ENCODE measurements at places on chromosomes 2 and 18.

GRCh38 chr2:190904640-190905261 is 24.1 kb downstream of the GLS start:
- no peak for DNase-seq
- H3K27ac ChIP-seq: no peak overlapping the region
- H3K4me3 ChIP-seq: no peak overlapping the region
- H3K36me3 ChIP-seq: no peaks in the 10 kb centered on the region
- H3K27me3 ChIP-seq: no peaks in the 10 kb centered on the region
- no peaks in the 10 kb centered on the region for H3K4me1 ChIP-seq

GRCh38 chr2:239985356-239985755 is 39.8 kb downstream of the NDUFA10 start:
- DNase-seq: no peak
- H3K27ac ChIP-seq: no peak overlapping the region
- no peak overlapping the region for H3K4me3 ChIP-seq
- H3K36me3 ChIP-seq: no peaks in the 10 kb centered on the region
- no peaks in the 10 kb centered on the region for H3K4me1 ChIP-seq
- H3K27me3 ChIP-seq: no peaks in the 10 kb centered on the region

DNA sequence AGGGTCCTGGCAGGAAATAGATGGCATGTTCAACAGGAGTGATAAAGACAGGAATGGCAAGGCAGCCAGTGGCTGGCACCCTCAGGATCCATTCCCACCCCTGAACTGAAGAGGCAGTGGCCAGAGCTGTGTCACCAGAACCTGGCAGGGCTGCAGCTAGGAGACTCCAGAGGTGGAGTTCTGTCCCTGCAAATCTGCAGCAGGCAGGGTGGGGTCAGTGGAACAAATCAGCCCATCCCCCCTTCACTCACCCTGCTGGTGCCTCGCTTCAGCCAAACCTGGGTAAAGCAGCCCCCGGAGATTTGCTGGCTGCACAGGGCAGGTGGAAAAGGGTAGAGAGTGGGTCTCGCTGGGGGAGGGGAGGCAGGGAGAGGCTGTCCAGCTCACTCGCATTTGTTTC is 12.7 kb downstream of the INPP5D start:
- H3K27ac ChIP-seq: no peak overlapping the region
- peaks cover 23% of the 10 kb centered on the region for H3K4me1 ChIP-seq
- H3K4me3 ChIP-seq: no peak overlapping the region
- DNase-seq: no peak
- H3K36me3 ChIP-seq: no peaks in the 10 kb centered on the region

- no peaks in the 10 kb centered on the region for H3K36me3 ChIP-seq
- DNase-seq: no peak
- H3K4me3 ChIP-seq: no peak overlapping the region
- no peaks in the 10 kb centered on the region for H3K27me3 ChIP-seq
- H3K4me1 ChIP-seq: peaks cover 11% of the 10 kb centered on the region
- no peak overlapping the region for H3K27ac ChIP-seq
Measured at GRCh38 chr2:152354909-152355308, 19.9 kb downstream of the FMNL2 start.

DNA sequence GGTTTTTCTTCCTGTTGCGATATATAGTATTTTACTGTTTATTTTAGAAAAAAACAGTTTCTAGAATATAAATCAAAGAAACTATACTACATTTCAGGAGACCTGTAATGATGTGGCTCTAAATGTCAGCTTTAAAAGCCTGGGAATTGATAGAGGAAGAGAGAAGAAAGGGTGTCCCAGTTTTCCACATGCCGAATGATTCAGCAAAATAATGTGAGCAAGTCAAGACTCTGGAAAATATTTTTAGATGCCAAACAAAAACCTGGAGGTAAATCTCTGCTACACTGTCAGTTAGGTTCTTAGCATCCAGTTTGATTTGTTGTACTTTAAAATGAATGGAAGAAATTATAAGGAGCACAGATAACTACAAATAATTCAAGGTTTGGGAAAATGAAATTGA is 67.1 kb upstream of the DSG1 start:
- no peaks in the 10 kb centered on the region for H3K4me1 ChIP-seq
- no peak overlapping the region for H3K27ac ChIP-seq
- DNase-seq: no peak
- no peaks in the 10 kb centered on the region for H3K27me3 ChIP-seq

- H3K36me3 ChIP-seq: peaks cover 35% of the 10 kb centered on the region
- no peak for DNase-seq
- no peak overlapping the region for H3K4me3 ChIP-seq
- no peaks in the 10 kb centered on the region for H3K27me3 ChIP-seq
- H3K27ac ChIP-seq: no peak overlapping the region
Measured at GRCh38 chr2:95052307-95052706, 26.8 kb downstream of the MAL start.

DNA sequence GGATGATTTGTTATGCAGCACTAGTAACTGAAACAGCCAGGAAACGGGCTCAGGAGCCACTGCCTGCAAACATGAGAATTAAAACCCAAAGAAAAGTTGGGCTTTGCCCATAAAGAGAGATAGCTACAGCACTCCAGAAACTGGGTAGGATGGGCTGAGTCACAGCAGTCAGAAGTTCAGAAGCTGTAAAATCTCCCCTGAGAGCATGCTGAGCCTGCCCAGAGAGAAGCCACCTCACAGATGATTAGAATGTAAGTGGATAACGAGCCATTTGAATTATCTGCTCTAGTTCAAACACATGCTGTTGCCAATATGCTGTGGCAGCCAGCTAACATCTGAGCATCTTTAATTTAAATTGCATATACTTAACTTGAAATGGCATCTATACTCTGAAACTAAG is 388.1 kb upstream of the ACVR2A start:
- DNase-seq: no peak
- H3K27me3 ChIP-seq: no peaks in the 10 kb centered on the region
- no peaks in the 10 kb centered on the region for H3K4me1 ChIP-seq
- no peak overlapping the region for H3K27ac ChIP-seq

- no peak for DNase-seq
- H3K4me1 ChIP-seq: no peaks in the 10 kb centered on the region
- H3K36me3 ChIP-seq: no peaks in the 10 kb centered on the region
Measured at GRCh38 chr2:12094134-12094533, 347.7 kb downstream of the LPIN1 start.

DNA sequence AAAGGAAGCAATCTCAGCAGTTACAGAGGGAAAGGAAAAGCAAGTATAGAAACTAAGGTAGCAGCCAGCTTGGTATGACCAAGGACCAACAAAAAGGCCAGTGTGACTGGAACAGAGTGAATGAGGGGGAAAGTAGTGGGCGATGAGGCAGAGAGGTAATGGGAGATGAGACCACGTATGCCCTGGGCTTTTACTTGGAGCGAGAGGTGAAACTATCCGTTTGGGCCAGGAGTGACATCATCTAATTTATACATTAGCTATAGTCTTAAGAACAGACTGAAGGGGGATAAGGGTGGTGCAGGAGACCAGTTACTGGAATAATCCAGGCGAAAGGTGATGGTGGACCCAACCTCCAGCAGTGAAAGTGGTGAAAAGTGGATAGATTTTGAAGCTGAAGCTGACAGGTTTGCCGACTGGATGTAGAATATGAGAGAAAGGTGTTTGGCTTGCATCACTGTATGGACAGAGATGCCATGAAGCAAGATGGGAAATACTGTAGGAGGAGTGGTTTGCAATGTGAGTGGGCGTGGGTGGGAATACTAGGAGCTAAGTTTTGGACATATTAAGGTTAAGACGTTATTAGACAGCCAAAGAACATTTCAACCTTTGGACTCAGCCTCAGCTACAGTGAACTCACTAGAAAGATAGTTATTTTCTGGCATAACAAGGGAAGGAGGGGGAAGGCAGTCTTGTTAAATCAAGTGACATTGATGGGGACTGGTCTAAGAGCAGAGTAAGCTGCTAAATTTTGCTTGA is 106.0 kb downstream of the PLEKHM3 start:
- DNase-seq: no peak
- H3K27me3 ChIP-seq: no peaks in the 10 kb centered on the region
- H3K27ac ChIP-seq: no peak overlapping the region
- no peaks in the 10 kb centered on the region for H3K4me1 ChIP-seq

DNA sequence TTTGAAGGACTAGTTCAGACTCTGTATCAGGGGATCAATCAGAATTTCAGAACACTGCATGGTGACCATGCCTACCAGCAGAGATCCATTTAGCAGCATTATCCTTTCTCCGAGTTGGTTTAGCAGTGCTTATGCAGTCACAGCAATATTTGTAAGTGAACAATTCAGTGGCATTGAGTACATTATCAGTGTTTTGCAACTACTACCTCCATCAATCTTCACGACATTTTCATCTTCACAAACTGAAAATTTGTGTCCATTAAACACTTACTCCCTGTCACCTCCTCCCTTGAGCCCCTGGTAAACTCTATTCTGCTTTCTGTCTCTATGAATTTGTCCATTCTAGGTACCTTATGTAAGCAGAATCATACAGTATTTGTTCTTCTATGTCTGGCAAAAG is 20.1 kb downstream of the SLC9A2 start:
- H3K36me3 ChIP-seq: no peaks in the 10 kb centered on the region
- no peak overlapping the region for H3K27ac ChIP-seq
- DNase-seq: no peak
- no peaks in the 10 kb centered on the region for H3K4me1 ChIP-seq
- no peaks in the 10 kb centered on the region for H3K27me3 ChIP-seq

DNA sequence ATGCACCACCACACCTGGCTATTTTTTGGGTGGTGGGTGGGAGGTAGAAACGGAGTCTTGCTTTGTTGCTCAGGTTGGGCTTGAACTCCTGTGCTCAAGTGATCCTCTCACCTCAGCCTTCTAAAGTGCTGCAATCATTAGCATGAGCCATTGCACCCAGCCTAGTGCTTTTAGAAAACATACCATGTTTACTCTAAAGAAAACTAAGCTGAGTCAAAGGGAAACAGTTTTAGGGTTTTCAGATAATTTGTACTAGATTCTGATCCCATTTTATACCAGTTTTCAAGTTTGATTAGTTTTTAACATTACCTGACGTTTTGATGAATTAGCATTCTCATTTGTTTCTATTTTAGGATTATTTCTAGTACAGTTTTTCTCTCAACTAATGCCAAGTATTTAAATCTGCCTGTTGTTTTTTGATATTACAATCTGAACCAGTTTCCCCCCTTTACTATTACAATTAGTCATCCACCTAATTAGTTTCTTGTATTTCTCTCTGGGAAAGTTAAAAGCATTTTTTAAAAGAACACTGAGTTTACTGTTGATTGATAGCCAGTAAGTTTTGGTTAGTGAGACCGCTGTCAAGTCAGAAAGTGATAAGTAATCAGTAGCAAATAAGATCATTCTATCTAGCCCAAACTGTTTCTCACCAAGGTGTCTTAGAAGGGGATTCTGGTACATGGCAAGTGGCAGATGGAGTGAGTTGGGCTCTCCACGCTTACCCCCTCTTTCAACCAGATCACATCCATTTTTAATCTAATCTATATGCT is 24.2 kb upstream of the TBR1 start:
- no peaks in the 10 kb centered on the region for H3K4me1 ChIP-seq
- H3K4me3 ChIP-seq: no peak overlapping the region
- DNase-seq: no peak
- H3K27me3 ChIP-seq: no peaks in the 10 kb centered on the region
- no peak overlapping the region for H3K27ac ChIP-seq
- H3K36me3 ChIP-seq: peaks cover 35% of the 10 kb centered on the region

- H3K27ac ChIP-seq: no peak overlapping the region
- H3K36me3 ChIP-seq: no peaks in the 10 kb centered on the region
- H3K4me1 ChIP-seq: no peaks in the 10 kb centered on the region
- H3K27me3 ChIP-seq: no peaks in the 10 kb centered on the region
Measured at GRCh38 chr2:85104228-85104627, 29.0 kb upstream of the TCF7L1 start.

DNA sequence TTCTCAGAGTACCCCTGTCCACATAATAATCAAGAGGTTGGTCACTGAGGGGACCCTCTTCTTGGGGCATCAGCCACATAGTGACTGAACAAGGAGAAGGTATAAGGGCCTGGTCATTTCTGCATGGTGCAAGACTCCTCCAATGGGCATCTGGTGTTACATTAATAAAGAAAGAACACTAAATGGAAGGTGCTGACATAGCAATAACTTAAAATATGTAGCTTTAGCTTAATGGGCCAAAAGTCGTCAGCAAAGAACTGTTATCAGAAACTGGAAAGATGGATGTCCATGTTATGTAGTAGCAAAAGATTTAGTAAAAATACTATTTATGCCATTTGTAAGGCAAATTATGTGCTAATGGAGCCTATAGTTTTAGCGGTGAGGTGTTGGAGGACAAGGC is 916.5 kb upstream of the SOX11 start:
- H3K4me1 ChIP-seq: no peaks in the 10 kb centered on the region
- no peak for DNase-seq
- no peak overlapping the region for H3K4me3 ChIP-seq
- no peak overlapping the region for H3K27ac ChIP-seq
- H3K36me3 ChIP-seq: no peaks in the 10 kb centered on the region
- H3K27me3 ChIP-seq: no peaks in the 10 kb centered on the region

DNA sequence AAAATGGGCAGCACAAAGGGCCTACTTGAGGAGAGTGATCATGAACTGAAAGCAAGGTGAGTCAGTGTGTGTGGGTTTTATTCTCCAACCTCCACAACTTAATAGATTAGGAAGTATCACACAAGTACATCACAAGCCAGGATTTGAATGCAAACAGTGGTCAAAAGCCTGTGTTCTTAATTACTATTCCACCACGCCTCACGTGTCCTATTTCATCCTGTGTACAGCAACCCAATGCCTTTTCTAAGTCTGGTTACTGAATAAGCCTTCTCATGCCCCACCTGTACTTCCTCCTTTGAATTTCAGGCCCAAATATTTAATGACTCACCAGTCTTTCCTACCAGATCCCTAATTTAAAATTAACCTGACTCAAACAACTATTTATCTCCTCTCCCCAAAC is 755.7 kb upstream of the SLC8A1 start:
- no peaks in the 10 kb centered on the region for H3K4me1 ChIP-seq
- no peak overlapping the region for H3K4me3 ChIP-seq
- DNase-seq: no peak
- no peaks in the 10 kb centered on the region for H3K36me3 ChIP-seq
- H3K27me3 ChIP-seq: no peaks in the 10 kb centered on the region

GRCh38 chr2:58701688-58702301 is 460.7 kb upstream of the FANCL start:
- H3K4me1 ChIP-seq: no peaks in the 10 kb centered on the region
- H3K27ac ChIP-seq: no peak overlapping the region
- no peak overlapping the region for H3K4me3 ChIP-seq
- H3K27me3 ChIP-seq: no peaks in the 10 kb centered on the region
- DNase-seq: no peak

GRCh38 chr2:236107942-236108625 is 60.1 kb downstream of the GBX2 start:
- no peaks in the 10 kb centered on the region for H3K27me3 ChIP-seq
- no peak for DNase-seq
- no peaks in the 10 kb centered on the region for H3K36me3 ChIP-seq
- no peaks in the 10 kb centered on the region for H3K4me1 ChIP-seq

DNA sequence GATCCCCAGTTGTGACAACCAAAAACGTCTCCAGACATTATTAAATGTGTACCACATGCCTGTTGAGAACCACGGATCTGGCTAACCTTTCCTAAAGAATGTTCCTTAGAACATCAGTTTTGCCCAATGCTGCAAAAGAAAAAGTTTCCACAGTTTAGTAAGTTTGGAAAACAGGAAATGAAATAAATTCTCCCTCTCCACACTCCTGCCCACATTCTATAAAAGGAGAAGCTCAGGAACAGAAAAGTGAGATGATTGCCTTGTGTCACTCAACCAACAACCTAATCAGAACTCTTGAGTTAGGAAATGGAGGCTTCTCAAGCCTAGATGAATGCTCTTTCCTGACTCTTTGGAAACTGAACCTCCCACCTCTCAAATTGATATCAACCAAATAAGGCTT is 56.1 kb upstream of the NFE2L2 start:
- DNase-seq: no peak
- peaks cover 32% of the 10 kb centered on the region for H3K36me3 ChIP-seq
- no peak overlapping the region for H3K27ac ChIP-seq
- no peak overlapping the region for H3K4me3 ChIP-seq
- no peaks in the 10 kb centered on the region for H3K27me3 ChIP-seq
- H3K4me1 ChIP-seq: no peaks in the 10 kb centered on the region

Data from tibial nerve (tissue), 4 donors.